ENCODE measurements at places on chromosomes 16 and 17.

DNA sequence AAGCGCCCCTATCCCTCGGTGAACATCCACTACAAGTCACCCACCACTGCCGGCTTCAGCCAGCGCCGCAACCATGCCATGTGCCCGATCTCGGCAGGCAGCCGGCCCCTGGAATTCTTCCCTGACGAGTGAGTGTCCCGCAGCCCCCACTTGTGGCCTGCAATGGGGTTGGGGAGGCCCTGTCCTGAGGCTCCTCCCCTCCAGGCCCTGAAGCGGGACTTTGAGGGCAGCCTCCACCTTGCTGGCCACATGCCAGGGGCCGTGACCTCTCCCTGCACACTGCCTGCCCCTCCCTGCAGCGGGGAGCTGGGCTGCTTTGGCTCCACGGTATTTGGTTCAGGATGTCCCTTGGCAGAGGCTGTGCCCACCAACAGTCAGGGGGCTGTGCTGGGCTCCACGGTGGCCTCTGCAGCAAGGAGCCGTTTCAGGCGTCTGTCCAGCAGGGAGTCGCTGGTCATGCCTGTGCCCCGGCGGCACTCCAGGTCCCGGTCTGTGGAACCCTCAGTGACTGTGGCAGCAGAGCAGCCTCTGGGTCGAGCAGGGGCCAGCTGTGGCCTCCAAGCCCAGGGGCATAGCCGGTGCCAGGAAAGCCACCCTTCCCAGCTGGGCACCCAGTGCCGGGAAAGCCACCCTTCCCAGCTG is 8.3 kb downstream of the NME3 start:
- DNase-seq: no peak

DNA sequence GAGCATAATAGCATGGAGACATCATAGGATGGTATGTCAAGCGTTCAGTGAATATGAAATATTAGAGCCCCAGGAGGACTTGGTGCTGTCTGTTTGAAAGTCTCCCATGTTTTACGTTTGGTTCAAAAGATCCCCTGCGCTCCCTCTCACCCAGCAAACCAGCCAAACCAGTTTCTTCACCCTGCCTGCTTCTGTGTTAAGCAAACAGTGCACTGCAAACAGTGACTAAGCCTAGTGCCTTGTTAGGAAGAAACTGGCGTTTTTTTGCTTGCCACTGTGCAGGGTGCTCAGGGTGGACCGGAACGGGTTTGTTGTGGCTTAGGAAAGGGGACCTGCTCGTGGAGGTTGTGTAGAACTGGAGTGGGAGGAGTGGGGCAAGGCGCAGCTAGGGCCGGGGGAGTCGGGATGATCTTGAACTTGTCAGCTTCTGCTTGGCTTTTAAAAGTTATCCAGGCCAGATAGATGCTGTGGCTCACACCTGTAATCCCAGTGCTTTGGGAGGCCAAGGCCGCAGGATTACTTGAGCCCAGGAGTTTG is 7.7 kb downstream of the CDH1 start:
- DNase-seq: no peak

- DNase-seq: no peak
Observed at GRCh38 chr16:54290833-54291655, 4.5 kb upstream of the IRX3 start.

- no peak for DNase-seq
Observed at GRCh38 chr16:7268182-7268581, 64.5 kb upstream of the RBFOX1 start.

DNA sequence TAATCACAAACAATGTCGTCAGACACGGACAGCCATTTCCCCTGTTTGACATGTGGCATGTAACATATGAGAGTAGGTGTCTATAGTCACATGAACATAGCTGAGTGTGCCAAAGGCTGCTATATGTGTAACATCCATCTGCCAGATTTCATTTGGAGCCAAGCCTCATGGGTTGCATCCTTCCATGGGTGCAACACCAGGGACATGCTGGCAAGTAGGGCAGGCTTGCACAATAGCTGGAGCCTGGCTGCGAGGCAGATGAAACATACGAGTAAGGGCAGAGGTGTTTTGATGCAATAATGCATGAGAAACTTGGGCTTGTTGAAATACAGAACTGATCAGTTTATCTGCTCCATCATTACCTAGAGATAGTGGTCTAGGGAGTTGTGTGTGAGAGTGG is 9.0 kb upstream of the ZNF689 start:
- DNase-seq: no peak

DNA sequence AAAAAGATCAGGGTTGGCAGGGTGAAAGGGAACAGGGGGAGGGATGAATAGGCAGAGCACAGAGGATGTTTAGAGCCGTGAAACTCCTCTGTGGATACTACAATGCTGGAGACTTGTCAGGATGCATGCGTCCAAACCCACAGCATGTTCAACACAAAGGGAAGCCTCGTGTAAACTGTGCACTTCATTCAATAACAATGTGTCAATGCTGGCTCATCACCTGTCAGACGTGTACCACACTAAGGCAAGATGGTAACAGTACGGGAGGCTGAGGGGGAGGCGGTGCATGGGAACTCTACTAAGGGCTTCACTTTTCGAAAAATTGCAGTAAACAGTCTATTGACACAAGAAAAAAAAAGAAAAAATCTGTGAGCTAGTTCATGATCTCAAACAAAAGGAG is 63.7 kb downstream of the C16orf95 start:
- DNase-seq: no peak

DNA sequence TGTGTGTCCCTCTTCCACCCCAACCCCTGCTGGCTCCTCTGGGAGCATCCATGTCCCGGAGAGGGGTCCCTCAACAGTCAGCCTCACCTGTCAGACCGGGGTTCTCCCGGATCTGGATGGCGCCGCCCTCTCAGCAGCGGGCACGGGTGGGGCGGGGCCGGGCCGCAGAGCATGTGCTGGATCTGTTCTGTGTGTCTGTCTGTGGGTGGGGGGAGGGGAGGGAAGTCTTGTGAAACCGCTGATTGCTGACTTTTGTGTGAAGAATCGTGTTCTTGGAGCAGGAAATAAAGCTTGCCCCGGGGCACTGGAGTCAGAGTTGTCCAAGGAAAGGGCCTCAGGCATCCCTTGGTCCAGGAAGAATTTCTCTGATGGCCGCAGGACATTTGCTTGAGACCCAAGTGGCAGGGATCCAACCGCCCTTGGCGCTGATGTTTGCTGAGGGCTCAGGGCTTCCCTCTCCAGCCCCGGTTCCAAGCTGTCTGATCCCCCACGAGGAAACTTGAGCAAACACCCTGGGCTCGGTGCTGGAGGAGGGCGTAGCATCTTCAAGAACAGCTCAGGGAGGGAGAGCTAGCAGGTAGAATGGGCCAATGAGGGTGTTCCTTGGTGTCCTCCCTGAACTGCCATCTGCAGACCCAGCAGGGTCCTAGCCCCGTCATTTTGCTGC is 4.5 kb downstream of the NXPH3 start:
- DNase-seq: no peak

- DNase-seq: no peak
Observed at GRCh38 chr17:79991924-79992648, 43.6 kb downstream of the TBC1D16 start.

GRCh38 chr17:7745748-7746470 is 28.4 kb downstream of the DNAH2 start:
- no peak for DNase-seq

DNA sequence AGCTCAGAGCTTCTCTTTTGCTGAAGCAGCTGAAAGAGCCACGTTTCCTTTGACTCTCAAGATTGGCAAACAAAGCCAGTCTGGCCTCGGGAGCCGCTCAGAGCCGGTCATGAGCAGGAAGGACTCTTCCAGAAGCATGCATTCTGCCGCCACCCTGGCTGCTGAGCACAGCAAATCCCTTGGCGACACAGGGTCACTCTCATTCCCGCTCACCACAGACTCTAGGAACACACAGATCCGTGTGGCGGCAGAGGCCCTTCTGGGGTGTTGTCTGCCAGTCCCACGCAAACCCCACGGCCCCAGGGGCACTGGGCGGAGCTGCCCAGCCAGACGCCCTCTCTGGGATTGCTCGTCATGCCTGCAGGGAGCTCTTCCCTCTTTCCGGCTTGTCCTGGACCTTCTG is 157.0 kb downstream of the C16orf95 start:
- DNase-seq: no peak

GRCh38 chr16:17798716-17799115 is 328.0 kb upstream of the XYLT1 start:
- no peak for DNase-seq

GRCh38 chr16:72234387-72234786 is 62.4 kb upstream of the PMFBP1 start:
- no peak for DNase-seq

DNA sequence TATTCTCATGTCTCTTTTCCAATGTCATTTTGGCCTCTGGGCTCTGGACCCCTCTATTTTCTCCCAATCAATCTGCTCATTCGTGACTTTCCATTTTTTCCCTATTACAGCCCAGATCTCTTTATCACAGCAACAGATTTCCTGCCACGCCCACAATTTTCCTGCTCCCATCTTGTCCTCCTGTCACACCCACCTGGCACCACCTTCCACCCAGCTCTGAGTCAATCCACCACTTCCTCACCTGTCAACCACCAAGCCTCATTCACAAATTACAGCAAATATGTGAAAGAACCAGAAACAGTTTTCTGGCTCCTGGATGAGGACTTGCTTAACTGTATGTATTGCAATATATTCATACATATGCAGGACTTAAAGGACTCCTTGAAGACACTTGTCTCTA is 311.3 kb downstream of the GRIN2A start:
- DNase-seq: no peak

GRCh38 chr16:83004868-83005652 is 378.3 kb downstream of the CDH13 start:
- no peak for DNase-seq

DNA sequence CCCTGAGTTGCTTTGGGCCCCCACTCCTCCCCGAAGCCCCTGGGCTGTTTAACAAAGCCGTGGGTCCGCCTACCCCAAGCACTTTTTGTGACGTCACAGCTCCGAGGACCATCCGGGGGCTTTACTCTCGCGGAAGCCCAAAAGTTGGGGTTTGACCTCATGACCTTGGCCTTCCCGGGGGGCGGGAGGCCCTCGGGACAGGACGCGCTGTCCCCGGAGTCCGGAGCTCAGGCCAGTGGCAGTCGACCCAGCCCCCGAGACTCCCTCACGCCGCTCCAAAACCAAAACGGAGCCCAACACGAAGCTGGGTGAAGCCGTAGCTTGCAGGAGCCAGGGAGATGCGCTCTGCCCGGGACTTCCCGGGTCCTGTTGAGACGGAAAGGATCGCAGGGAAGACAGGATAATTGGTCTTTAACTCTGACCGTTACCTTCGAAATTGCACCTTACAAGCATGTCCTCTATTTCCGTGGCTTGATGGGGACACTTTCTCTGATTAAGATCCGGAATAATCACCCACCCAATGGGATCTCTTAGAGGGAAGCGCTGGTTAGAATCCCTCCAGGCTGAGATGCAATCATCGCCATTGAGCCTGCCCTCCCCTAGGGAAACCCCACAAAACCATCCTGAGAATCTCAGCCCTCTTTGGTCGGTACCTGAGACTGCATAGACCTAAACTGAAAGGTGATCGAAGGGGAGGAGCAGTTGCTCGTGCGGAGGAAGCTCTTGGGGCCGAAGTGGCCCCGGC is 4.9 kb upstream of the SOX9 start:
- no peak for DNase-seq

Data from NCI-H187 treated with DMSO at 0.1 percent for 48 hours (cell line).